Esophagus mucosa (tissue), 1 donor: ENCODE measurements at places on chromosomes 6 and 20. TPM values are rescaled to one million over a fixed set of nuclear protein-coding genes. Genes with fewer than 3 reads are reported as not detected.

ARHGAP40 gene
- total RNA-seq = 10.3 TPM

WFDC12 gene
- 5.1 TPM for total RNA-seq

TMC2 gene
- total RNA-seq = not detected

TSBP1 gene
- not detected for total RNA-seq

HRH3 gene
- total RNA-seq = not detected

TP53TG5 gene
- 0.36 TPM for total RNA-seq

PAX1 gene
- total RNA-seq = not detected

FGD2 gene
- 9.8 TPM for total RNA-seq

RBPJL gene
- not detected for total RNA-seq

SIRPG gene
- 0.60 TPM for total RNA-seq

CYP39A1 gene
- 3.4 TPM for total RNA-seq

SLC22A2 gene
- not detected for total RNA-seq

NINL gene
- 4.8 TPM for total RNA-seq

BEND3 gene
- total RNA-seq = 3.0 TPM
